NCI-H2081 treated with DMSO at 0.1 percent for 48 hours (cell line): ENCODE measurements at places on chromosomes 1 and 21.

GRCh38 chr21:45093035-45093532, 18.7 kb downstream of the ADARB1 start:
- no peak for DNase-seq

DNA sequence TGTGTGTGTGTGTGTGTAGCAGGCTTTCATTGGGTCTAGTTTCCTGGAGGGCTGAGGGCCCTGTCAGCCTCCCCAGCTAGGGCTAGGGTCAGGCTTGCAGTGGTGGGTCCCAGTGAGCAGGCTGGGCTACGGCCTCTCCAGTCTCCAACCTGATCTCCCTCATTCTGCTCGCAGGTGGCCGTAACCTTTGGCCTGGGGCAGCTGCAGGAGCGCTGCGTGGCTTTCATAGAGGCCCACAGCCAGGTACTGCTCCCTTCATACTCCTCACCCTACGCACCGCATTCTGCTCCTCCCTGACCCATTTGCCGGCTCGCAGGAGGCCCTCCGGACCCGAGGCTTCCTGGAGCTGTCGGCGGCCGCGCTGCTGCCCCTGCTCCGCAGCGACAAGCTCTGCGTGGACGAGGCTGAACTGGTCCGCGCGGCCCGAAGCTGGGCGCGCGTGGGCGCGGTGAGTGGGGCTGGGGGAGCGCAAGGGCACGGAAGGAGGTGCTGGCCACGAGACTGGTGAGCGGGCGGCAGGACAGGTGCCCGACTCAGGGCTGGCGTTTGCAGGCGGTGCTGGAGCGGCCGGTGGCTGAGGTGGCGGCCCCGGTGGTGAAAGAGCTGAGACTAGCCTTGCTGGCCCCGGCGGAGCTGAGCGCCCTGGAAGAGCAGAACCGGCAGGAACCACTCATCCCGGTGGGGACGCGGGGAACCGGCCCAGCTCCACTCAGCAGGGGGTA, 4.7 kb downstream of the BTBD19 start:
- no peak for DNase-seq

- DNase-seq: no peak
Observed at GRCh38 chr1:2499986-2500596, 24.0 kb downstream of the PLCH2 start.

DNA sequence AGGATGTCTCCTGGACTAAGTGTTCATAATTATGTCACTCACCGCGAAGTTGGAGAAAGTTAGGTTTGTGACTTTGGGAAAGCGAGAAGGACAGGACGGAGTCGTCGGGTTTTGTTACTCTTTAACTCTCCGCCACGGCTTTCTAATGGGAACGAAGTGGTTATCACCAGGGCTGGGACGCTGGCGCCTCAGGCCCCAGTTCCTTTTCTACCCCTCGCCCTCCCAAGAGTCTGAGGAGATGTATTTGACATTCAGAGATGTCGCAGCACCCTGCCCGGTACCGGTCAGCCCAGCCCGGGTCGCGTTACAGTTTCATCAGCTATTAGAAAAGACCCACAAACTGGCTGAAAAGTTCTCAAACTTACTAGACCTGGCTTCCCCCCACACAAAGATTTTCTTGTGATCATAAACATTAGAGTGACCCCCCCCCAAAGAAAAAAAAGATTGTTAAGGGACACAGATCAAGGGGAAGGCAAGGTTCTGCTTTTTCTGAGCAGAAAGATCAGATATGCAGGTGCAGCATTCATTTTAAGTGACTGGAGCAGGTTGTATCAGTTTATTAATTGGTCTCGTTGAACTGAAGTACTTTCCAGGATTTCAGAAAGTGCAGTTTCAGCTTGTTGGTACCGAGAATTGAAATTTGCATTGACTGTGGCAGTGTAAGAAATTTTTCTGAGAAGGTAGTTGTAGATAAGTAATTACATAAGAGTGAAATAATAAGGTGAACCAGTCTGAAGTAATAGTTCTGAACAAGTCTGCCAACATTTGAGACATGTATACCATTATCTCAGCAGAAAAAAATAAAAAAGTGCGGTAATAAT, 859 bp upstream of the ZBTB18 start:
- no peak for DNase-seq

- no peak for DNase-seq
Observed at GRCh38 chr1:232519186-232519585, 110.7 kb downstream of the SIPA1L2 start.

GRCh38 chr1:164337885-164338284, 221.1 kb upstream of the PBX1 start:
- DNase-seq: no peak

- DNase-seq: no peak
Observed at GRCh38 chr1:103129255-103129654, 20.9 kb upstream of the COL11A1 start.

GRCh38 chr1:193774536-193775323, 588.3 kb upstream of the B3GALT2 start:
- no peak for DNase-seq

DNA sequence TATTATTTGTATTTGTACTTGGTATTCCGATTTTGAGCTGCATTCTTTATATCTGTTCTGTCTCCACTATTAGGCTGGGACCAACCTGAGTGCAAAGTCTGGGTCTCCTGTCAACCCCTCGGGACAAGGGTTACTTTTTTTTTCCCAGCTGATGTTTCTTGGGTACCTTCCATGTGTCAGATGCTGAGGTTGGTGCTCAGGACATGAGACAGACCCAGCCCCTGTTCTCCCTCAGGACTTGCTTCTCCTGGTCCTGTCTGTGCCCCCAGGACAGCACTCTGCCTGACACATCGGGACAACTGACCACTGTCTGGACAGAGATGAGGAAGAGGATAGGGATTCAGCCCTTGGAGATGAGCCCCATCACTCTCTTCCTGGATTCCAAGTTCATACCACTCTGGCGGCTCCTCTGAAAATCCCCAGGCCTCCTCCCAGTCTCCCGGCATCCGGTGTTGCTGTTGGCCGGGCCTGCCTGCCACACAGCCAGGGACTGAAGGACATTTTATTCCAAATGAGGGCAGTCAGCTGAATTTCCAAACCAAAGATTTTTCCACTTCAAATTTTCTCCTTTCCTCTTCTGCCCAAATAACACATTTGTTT, 55.6 kb upstream of the FMOD start:
- DNase-seq: no peak

- no peak for DNase-seq
Observed at GRCh38 chr1:30423570-30423969, 299.8 kb downstream of the MATN1 start.

- DNase-seq: no peak
Observed at GRCh38 chr1:178412400-178412770, 84.4 kb downstream of the CLEC20A start.

DNA sequence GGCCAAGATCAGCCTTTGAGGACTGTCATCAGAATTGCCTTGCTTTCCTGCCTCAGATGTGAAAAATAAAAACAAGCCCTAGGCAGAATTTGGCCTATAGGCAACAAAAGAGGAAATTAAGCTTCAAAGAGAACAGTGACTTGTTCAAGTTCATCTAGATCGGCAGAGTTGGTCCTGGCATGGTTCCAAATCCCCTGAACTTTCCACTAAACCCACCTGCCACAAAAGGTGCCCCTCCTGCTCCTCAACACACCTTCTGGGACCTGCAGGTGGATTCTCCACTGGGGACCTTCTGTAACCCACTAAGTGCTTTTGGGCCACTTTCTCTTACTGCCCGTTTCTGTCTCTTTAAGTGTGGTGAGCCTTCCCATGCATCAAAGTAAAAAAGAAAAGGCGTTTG, 42.5 kb upstream of the LRRN2 start:
- DNase-seq: no peak

DNA sequence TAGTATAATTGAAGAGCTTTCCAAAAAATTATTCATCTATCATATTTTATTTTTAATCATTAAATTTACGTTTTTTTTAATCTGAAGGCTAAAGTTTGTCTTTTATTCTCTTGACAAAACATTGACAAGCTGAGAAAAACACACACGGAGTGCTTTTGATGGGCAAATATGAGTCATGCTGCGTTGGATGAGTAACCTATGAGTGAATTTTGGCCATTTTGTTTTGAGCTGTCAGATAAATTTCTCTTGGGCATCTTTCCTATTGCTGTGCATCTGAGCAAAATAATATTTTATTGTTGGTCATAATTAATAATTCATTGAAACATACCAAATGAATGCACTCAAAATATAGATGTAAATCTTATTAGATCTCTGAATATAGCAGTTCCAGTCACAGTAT, 1144.1 kb upstream of the ADGRL2 start:
- no peak for DNase-seq

- no peak for DNase-seq
Observed at GRCh38 chr1:230794431-230794830, 47.2 kb downstream of the CAPN9 start.

- DNase-seq: peak; percentile 80
Observed at GRCh38 chr1:48498096-48498791, 26.2 kb upstream of the SPATA6 start.

GRCh38 chr1:186671136-186671825, 8.9 kb downstream of the PTGS2 start:
- DNase-seq: no peak

- DNase-seq: no peak
Observed at GRCh38 chr1:222996310-222996975, 146.6 kb downstream of the TLR5 start.

DNA sequence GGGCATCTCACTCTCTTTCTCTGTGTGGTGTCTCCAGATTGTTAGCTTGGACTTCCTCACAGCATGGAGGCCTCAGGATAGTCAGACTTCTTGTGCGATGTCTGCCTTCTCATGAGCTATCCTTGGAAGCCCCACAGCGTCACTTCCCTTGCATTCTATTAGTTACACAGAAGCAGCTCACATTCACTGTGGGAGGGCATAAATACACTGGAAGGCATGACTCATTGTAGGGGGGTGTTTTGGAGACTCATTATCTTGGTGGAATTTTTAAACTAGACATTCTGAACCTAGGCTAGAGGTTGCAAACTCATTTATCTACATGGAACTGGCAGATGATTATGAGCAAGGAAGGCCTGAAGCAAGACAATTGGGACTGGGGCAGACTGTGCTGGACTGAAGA, 21.4 kb upstream of the FASLG start:
- no peak for DNase-seq

DNA sequence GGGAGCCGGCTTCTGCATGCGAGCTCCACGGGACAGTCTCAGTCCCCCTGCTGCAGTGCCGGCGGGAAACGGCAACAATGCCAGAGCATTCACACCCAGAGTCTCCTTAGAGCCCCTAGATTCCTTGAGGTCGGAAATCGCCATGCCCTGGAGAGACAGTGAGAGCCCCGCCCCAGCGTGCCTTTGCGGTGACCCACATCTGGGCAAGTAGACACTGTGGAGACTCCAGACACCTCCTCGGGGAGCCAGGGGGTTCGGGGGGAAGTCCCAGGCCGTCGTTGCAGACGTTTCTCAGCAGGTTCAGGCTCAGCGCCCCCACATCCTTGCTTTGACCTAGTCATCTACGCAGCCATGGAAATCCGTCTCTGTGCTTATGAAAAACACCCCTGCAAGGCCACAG, 81.3 kb upstream of the ARHGEF16 start:
- DNase-seq: no peak

GRCh38 chr1:174352883-174353608, 94.7 kb upstream of the GPR52 start:
- no peak for DNase-seq

DNA sequence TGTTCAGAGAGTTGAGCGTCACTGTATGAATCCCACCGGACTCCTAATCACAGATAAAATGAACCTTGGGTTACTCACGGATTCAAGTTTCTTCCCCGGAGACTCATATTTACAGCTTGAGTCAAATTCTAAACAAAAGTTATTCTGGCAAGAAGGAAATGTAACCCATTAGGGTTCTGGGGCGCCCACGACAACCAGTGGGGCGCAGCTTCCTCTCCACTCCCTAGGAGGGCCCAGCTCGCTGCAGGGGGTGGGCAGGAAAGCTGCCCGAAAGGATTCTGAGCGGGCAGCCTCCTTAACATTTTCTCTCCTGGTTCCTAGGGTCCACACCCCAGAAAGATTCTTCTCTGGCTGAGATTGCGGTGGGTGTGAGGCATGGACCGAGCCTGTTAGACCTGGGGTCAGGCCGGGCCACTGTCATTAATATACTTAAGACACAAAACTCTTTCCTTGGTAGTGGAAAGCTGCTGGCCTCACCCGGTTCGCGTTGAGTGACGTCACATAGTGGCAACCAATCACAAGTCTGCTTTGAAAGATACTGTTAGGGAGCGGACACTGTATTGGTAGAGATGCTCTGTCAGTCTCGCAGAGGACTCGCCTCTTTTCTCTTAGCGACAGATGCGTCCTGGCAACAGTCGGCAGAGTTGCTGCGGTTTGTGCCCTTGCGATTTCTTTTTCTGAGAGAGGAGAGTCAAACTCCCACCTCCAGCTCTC, 13.6 kb upstream of the MCOLN3 start:
- DNase-seq: peak; percentile 32

- no peak for DNase-seq
Observed at GRCh38 chr1:19342062-19342750, 30.1 kb downstream of the SLC66A1 start.

GRCh38 chr1:208595745-208596144, 351.6 kb upstream of the PLXNA2 start:
- no peak for DNase-seq

- no peak for DNase-seq
Observed at GRCh38 chr21:27189870-27190269, 223.0 kb upstream of the ADAMTS5 start.

- DNase-seq: no peak
Observed at GRCh38 chr1:38870996-38871395, 2.2 kb downstream of the MYCBP start.

- DNase-seq: no peak
Observed at GRCh38 chr1:37424523-37424922, 49.9 kb upstream of the ZC3H12A start.
